ENCODE measurements at places on chromosomes 4 and X.

- DNase-seq: no peak
Observed at GRCh38 chrX:48492293-48492910, 16.4 kb upstream of the PORCN start.

DNA sequence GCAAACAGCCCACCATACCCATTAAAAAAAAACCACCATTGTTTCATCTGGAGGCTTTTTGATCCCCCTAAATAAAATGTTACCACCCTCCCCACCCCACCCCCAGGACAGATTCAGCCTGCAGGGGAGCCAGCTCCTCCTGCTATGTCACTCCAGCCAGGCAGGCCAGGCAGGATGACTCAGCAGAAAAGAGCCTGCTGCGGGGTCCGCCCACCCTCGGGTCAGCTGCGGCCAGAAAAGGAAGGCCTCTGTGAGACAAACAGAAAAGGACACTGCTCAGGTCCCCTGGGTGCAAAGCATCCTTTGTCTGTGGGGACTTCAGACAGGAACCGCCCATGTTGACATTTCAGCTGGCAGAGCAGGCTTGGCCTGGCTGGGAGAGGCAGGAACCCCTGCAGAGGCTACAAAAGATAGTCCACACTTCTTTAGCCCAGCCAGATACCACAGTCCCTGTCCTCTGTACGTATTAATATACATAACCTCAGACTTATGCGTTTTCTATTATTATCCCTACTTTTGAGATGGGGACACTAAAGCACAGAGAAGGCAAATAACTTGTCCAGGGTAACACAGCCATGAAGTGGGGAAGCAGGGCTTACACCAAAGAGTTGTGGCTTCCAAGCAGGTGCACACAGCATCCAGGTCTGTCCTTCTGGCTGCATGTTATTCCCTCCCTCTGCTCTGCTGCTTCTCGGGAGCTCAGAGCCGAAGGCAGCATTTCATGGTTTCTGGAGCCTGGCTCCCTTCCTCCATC lies 147.7 kb downstream of the CPEB2 start:
- peak; percentile 82 for DNase-seq

GRCh38 chr4:139523076-139523475 lies 32.9 kb downstream of the SETD7 start:
- no peak for DNase-seq

GRCh38 chrX:153420851-153421599 lies 9.8 kb downstream of the ZFP92 start:
- DNase-seq: no peak

DNA sequence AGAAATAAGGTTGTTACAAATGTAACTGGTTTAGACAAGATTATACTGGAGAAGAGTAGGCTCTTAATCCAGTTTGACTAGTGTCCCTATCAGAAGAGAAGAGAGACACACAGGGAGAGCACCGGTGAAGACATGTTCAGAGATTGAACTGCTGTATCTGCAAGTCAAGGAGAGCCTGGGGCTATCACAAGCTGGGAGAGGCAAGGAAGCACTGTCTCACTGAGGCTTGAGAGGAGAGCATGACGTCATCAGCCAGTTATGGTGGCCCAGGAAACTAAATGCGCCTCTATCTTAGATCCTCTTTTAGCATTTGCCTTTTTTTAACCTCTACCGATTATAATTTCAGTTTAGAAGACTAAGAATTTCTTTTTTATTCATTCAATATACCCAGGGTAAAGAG lies 583.4 kb downstream of the TRAM1L1 start:
- DNase-seq: no peak

- DNase-seq: no peak
Observed at GRCh38 chr4:20253283-20253734, 1.6 kb downstream of the SLIT2 start.

GRCh38 chr4:55011761-55012160 lies 113.6 kb downstream of the KDR start:
- no peak for DNase-seq

GRCh38 chrX:15786915-15787314 lies 3.4 kb upstream of the ZRSR2 start:
- peak; percentile 73 for DNase-seq

GRCh38 chrX:40440866-40441265 lies 139.9 kb upstream of the ATP6AP2 start:
- no peak for DNase-seq

DNA sequence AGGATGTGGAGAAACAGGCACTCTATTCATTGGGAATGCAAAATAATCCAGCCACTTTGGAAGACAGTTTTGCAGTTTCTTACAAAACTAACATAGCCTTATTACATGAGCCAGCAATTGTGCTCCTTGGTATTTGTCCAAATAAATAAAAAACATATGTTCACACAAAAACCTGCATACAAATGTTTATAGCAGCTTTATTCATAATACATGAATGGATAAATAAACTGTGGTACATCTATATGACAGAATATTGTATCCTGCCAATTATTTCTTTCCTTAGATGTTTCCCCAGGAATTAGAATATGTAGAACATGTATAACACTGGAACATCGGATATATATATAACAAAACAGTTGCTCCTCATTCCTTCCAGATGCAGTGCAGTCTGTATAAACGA lies 57.7 kb upstream of the VEGFC start:
- no peak for DNase-seq

GRCh38 chrX:11480626-11481025 lies 185.1 kb downstream of the ARHGAP6 start:
- DNase-seq: peak; percentile 4

DNA sequence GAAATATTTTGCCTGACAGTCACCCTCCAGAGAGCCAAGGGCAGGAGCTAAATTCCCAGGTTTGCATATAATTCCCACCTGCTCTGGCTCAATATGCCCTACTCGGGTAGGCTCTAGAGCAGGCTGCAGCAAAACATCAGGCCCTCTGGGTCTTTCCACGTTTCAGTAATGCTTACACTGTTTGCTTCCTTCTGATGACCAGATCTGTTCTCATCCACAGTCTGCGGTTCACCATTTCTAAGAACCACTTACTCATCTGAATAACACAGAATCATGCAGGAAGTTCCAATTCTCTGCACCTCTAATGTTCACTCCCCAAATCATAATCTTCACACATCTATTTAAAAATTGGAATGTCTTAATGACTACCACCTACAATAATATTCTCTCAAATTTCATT lies 141.4 kb downstream of the PPP3CA start:
- DNase-seq: no peak

DNA sequence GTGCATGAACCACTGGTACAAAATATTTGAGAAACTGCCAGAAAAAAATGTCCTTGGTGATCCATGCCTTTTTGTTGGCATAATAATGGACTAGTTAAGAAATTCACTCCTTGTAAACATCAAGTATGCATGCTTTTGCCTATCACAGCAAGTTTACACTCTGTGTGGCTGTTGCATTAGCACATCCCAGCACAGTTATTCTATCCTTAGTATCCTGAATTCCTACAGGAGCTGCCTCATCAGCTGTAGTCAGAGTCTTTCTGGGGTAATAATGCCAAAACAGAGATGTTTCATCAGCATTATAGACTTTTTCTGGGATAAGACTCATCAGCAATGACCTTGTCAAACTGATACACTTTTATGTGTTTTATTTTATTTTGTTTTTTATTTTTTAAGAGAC lies 82.8 kb downstream of the CHIC2 start:
- no peak for DNase-seq

GRCh38 chrX:22534643-22535042 lies 261.9 kb downstream of the CBLL2 start:
- no peak for DNase-seq

GRCh38 chrX:133391111-133391510 lies 24.2 kb downstream of the GPC4 start:
- peak; percentile 49 for DNase-seq

GRCh38 chr4:55397126-55397436 lies 1.3 kb downstream of the TMEM165 start:
- DNase-seq: no peak

DNA sequence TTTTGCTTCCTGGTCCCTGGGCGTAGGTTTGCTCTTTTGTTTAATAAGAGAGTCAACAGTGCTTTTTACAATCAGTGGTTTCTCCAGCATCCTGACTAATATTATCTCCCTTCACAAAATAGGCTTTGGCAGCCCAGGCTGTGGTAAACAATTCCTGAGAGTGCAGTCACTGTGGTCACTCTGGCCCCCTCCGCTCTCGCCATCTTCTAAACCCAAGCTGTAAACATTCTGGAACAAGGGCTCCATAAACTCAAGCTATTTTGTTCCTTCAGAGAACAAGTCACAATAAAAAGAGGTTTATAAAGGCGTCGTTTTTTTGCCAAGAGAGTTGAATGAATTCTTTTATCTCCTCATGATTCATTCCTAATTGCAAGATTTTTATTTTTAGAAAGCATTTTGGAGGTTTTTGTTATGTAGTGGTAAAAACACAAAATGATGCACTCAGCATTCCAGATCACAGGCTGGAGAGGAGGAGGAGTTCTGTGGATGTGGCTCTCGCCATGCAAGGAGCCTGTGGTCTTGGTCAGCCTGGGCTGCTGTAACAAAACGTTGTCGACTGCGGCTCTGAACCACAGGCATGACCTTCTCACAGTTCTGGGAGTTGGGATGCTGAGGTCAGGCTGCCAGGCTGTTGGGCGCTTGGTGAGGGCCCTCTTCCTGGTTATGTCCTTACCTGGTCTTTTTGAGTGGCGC lies 486.4 kb upstream of the FAT1 start:
- peak; percentile 83 for DNase-seq

- no peak for DNase-seq
Observed at GRCh38 chrX:21666252-21666651, 8.1 kb upstream of the KLHL34 start.

GRCh38 chrX:133333154-133333750 lies 82.0 kb downstream of the GPC4 start:
- DNase-seq: no peak
